Vagina (tissue), 2 donors: ENCODE measurements at places on chromosomes 6 and 20.

GRCh38 chr20:49395183-49395582 lies 87.3 kb downstream of the KCNB1 start:
- DNase-seq: no peak

- DNase-seq: no peak
Measured at GRCh38 chr6:164142322-164142721, 727.8 kb downstream of the QKI start.

DNA sequence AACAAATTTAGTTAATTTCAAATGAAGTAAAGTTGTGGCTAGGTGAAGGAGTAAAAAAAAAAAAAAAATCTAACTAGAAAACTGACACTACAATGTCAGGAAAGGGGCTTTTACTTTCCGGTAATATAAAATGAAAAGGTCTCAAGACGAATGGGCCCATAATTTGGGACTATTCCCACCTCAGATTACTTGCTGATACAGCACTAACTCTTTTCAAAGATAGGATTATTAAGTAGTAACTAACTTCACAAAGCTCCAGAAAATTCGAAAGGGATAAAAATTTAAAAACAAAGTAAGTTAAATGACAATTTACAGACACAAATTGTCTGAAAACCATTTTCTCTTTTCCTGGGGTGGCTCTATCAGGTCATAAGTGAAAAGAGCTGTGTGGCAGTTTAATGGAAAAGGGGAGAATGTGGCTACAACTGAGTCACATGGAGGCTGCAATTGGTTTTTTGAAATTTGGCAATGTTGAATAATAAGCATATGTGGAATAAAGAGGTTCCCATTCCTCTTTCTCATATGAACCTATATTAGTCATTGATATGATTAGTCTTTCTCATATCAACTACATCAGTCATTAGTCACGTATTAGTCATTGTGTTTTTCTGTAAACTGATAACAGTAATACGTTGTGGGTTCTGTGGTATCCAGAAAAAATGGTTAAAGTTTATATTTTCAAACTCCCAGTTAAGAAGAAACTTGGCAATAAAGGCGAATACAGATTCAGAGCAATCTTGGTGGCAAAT lies 78.0 kb downstream of the RWDD2A start:
- DNase-seq: no peak

GRCh38 chr6:12173181-12173580 lies 117.0 kb upstream of the EDN1 start:
- no peak for DNase-seq

GRCh38 chr6:44047179-44047546 lies 80.1 kb downstream of the MRPL14 start:
- DNase-seq: no peak

DNA sequence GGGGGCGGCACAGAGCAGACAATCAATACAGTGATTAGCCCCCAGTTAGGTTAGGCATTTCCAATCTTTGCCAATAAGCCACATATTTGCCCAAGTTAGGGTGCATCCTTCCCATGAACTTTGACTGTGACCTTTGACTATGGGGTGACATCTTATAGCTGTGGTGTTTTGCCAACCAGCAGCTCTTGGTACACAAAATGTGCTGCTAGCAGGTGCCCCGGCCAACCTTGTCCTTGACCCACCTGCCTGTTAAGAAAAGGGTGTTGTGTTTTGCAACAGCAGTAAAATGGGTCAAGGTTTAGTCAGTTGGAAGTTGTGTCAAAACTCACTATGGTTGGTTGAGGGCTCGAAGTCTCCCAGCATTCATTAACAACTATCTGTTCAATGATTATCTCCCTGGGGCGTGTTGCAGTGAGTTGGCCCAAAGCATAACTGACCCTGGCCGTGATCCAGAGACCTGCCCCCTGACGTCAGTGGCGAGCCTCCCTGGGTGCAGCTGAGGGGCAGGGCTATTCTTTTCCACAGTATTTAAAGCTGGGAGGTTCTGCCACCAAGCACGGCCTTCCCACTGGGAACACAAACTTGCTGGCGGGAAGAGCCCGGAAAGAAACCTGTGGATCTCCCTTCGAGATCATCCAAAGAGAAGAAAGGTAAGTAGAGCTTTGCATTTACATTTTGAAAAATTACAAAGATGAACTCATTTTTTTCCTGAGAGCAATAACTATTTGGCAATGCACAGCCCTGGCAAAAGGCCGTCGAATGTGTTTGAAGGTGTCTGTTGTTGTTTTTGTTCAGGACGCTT lies at the start of gene PCK1:
Gene PCK1 (plus strand): TSS at position 557 of the 802 bp plus-strand sequence. CDS start 302 bp downstream, outside the sequence.
- no peak for DNase-seq

GRCh38 chr6:71197267-71197666 lies 91.3 kb upstream of the OGFRL1 start:
- no peak for DNase-seq

DNA sequence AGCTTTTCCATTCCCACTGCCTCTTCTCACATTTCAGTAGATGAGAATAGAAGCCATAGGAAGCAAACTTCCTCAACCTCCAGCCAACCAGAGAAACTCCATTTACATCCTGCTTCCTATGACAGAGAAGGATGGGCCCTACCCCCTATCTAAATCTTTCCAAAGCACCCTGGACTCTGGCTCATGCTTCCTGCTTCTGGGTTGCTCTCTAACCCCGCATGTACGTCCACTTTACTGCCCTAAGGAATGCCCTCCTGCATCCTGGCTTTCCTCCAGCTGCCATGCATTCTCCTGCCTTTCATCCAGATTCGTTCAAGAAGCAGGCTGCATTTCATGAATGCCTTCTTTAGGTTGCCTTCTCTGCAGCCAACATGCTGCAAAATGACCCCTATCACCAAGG lies 91.9 kb downstream of the FAM217A start:
- DNase-seq: no peak
